Panc1 (cell line): ENCODE measurements at places on chromosomes 3 and 15. TPM values are rescaled to one million over a fixed set of nuclear protein-coding genes. Genes with fewer than 3 reads are reported as not detected.

Gene STRIT1
- total RNA-seq: not detected

Gene ZNF774
- 5.2 TPM for total RNA-seq

Gene IGF2BP2
- 97.8 TPM for total RNA-seq

Gene PPIP5K1
- 56.6 TPM for total RNA-seq

Gene ITIH1
- total RNA-seq: 0.31 TPM

Gene CD86
- total RNA-seq: not detected

Gene LRTM1
- not detected for total RNA-seq

Gene ATP8B4
- total RNA-seq: not detected

Gene IGSF10
- total RNA-seq: 0.10 TPM
